Sciatic nerve (tissue), 2 donors: ENCODE measurements at places on chromosomes 2 and 18.

DNA sequence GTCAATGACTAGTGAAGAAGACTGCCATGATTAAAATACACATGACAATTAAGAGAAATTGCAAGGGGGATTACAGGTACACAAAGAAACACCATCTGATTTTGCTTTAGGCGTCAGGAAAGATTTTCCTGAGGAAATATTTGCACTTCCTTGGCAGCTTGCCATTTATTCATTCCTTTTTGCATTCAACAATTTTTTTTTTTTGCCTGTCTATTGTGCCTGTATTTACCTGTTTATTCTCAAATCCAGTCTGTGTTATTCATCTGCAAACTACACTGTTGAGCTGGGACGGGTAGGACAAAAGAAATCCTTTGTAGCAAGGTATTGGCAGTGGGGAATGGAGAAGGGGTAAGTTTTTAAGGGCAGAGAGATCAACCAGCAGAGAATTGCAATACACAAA, 31.8 kb downstream of the SMAD2 start:
- no peak for DNase-seq

GRCh38 chr2:130767408-130767775, 12.1 kb downstream of the AMER3 start:
- DNase-seq: peak; percentile 23

DNA sequence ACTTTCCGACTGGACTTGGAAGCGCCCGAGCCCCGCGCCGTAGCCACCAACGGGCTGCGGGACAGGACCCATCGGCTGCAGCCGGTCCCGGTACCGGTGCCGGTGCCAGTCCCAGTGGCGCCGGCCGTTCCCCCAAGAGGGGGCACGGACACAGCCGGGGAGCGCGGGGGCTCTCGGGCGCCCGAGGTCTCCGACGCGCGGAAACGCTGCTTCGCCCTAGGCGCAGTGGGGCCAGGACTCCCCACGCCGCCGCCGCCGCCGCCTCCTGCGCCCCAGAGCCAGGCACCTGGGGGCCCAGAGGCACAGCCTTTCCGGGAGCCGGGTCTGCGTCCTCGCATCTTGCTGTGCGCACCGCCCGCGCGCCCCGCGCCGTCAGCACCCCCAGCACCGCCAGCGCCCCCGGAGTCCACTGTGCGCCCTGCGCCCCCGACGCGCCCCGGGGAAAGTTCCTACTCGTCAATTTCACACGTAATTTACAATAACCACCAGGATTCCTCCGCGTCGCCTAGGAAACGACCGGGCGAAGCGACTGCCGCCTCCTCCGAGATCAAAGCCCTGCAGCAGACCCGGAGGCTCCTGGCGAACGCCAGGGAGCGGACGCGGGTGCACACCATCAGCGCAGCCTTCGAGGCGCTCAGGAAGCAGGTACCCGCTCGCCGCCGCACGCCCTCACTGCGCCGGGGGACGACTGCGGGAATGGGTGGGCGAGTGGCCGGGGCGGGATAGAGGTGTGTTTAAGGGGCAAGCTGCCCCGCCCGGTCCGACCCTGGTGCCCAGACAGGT, 713 bp downstream of the ATOH8 start:
- no peak for DNase-seq

DNA sequence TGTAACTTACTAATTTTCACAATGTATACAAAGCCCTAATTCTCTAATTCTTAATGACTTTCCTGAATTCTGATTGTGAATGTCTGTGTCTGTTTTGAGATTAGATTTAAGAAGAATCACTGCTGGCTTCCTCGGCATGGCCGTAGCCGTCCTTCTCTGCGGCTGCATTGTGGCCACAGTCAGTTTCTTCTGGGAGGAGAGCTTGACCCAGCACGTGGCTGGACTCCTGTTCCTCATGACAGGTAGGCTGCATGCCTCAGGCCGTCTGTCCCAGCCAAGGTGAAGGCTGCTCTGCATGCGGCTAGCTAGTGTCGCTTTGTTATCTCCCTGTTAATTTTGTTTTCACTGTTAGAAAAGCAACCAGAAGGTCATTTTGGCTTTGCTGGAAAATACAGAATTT, 41.2 kb downstream of the TMEM178A start:
- no peak for DNase-seq

DNA sequence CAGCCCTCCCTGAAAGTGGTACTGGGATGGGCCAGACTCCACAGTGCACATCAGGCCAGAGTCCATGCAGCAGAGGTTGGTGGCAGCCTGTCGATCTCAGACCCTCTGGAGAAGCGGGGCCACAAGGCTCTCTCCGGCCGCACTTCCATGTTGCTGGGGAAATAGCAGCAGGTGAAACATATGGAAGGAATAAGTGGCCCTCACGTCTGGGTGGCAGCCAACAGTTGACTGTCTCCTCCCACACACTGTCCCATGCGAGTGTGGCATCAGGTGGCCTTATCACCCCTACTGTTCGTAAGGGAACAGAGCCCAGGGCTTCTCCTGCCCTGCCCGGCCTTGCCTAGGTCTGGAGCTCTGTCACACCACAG, 58.1 kb upstream of the FOSL2 start:
- DNase-seq: peak; percentile 56

- DNase-seq: peak; percentile 56
Observed at GRCh38 chr2:26455670-26456439, 22.1 kb downstream of the OTOF start.

GRCh38 chr2:20616341-20616871, 34.5 kb downstream of the HS1BP3 start:
- peak; percentile 58 for DNase-seq

GRCh38 chr2:196421880-196422279, 217.6 kb upstream of the CCDC150 start:
- no peak for DNase-seq

- no peak for DNase-seq
Observed at GRCh38 chr2:125371867-125372266, 1284.1 kb upstream of the GYPC start.

GRCh38 chr2:227817850-227818674, 4.4 kb downstream of the CCL20 start:
- peak; percentile 83 for DNase-seq

DNA sequence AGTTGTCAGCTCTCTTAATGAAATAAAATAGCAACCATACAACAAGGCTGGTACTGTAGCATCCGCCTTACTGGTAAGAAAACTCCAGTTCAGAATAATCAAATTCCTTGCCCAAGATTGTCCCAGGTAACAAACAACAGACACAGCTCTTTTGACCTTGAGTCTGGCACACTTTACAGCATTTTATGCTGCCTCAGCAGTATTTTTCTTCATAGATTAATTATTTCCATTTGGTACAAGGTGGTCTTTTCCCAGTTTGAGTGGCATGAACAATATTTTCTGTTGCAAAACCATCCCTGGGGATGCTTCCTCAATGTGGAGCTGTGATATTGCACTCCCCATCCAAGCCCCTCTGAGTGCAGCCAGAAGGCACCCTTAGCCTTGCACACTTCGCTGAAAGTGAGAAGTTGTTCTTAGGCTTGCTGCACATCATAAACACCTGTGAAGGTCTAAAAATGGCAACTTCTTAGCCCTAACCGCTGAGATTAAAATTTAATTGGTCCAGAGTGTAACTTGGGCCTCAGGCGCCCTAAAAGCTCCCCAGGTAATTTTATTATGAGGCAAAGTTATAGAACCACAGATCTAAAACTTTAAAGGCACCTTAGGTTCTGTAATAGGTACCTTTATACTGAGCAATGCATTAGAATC, 523.3 kb downstream of the CMPK2 start:
- no peak for DNase-seq

- DNase-seq: no peak
Observed at GRCh38 chr2:21026479-21027282, 17.2 kb downstream of the APOB start.

GRCh38 chr2:122595065-122595464, 839.6 kb downstream of the TSN start:
- no peak for DNase-seq

DNA sequence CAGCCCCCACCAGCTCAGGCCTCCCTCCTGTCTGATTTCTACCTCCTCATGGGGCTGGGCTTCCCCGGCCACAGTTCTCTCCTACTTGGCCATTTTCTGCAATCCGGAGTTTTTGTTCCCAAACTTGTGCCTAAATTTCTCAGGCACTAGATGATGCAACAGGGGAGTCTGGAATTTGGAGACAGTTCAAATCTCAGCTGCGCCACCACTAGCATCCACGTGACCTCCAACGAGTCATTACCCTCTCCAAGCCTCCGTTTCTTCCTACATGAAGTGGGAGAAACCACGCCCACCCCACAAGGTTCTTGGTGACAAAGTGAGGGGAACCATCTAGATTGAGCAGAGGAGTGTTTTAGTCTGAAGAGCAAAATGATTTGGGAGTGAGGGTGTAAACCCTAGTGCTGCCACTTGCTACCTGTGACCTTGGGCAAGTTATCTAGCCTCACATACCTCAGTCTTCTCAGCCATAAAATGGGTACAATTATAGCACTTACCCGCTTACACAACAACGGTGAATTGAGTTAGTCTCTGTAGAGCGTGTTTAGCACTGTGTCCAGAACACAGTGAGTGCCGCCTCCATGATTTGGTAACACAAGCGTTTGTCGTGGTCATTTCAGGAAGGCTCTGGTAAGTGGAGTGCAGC, 61.4 kb upstream of the ASAP2 start:
- DNase-seq: no peak

- DNase-seq: no peak
Observed at GRCh38 chr2:24866946-24867345, 53.1 kb downstream of the ADCY3 start.
